ENCODE measurements at places on chromosomes 5 and 9.

GRCh38 chr5:152523964-152524363 lies 118.9 kb upstream of the NMUR2 start:
- no peak for DNase-seq

GRCh38 chr5:102218159-102218558 lies 77.9 kb downstream of the SLCO4C1 start:
- DNase-seq, result no peak

GRCh38 chr9:136389396-136389795 lies 10.6 kb downstream of the SNAPC4 start:
- no peak for DNase-seq

DNA sequence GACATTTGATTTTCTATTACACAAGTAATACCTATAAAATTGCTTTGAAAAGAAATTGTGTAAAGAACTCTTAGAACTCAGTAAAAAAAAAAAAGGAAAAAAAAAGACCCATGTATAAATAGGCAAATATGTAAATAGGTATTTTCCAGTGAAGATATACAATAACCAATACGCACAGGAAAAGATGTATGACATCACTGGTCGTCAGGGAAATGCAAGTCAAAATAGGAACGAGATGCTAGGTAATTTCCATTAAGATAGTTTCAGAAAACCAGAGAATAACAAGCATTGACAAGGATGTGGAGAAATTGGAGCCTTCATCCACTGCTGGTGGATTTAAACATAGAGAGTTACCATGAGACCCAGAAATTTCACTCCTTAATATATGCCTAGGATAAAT lies 708.8 kb downstream of the MTRR start:
- DNase-seq, result no peak

- DNase-seq, result no peak
Measured at GRCh38 chr5:140182803-140183367, 7.9 kb downstream of the CYSTM1 start.

- DNase-seq, result peak; percentile 77
Measured at GRCh38 chr9:96856363-96857286, 2.3 kb upstream of the ZNF782 start.

GRCh38 chr9:37936376-37936775 lies 32.4 kb upstream of the SLC25A51 start:
- no peak for DNase-seq

- DNase-seq, result no peak
Measured at GRCh38 chr5:38712391-38712790, 133.4 kb upstream of the OSMR start.

- no peak for DNase-seq
Measured at GRCh38 chr5:2052687-2053086, 170.0 kb upstream of the IRX4 start.

GRCh38 chr9:34957492-34958410 lies at the start of gene PHF24:
TSS of gene PHF24 (plus strand) at chr9:34958285. CDS start at chr9:34971299, 13,014 bp downstream.
- DNase-seq, result peak; percentile 4

DNA sequence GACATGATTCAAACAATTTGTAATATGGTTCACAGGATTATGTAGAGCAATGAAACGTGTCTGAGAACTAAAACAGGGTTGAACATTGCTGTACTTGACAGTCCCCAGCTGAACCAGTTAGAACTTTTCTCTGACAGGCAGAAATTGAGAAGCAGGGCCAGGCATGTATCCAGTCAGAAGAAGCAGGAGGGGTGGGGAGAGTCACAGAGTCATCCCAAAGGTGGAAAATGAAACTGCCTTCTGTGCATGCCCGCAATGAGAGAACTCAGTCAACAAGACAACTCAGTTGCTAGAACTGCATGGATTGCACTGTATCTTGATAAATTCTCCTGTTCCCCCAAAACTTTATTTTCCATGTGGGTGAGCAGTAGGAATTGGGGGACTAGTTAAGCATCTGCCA lies 72.9 kb upstream of the PRLR start:
- DNase-seq, result no peak

- DNase-seq, result no peak
Measured at GRCh38 chr5:112117551-112117950, 301.5 kb downstream of the EPB41L4A start.

GRCh38 chr5:112974901-112975300 lies 1.7 kb upstream of the DCP2 start:
- DNase-seq, result no peak

DNA sequence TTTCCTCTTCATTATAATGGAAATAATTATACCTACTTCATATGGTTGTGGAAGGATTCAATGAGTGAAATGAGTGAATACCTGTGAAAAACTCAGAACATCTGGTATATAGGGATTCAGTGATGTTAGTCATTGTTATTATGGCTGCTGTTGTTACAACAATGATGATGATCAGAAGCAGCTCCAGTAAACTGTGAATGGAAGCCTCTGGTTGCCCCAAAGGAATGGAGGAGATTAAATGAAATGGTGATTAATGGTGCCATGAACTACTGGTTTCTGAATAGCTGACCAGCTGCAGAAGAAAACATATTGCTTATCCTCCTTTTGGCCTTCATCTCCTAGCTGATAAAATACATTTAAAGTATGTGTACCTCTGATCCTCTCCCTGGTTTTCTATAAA lies 372.0 kb downstream of the ARHGEF28 start:
- no peak for DNase-seq

GRCh38 chr9:88464851-88465250 lies 70.1 kb upstream of the NXNL2 start:
- no peak for DNase-seq

DNA sequence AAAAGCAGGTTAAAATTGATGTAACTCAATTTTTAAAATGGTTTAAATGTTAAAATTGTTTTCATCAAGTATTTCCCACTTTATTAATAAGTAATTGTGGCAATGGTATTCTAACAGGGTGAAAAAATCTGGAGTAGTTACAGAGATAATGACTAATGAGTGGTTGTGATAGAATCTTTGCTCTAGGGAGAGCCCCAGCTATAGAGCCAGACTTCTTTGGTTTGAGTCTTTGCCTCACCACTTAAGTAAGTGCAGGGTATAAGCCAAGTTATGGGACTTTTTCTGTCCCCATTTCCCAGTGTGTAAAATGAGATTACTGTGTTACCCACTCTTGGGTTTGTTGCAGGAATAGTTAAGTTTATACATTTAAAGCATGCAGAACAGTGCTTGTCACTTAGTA lies 158.1 kb downstream of the FER start:
- DNase-seq, result no peak

DNA sequence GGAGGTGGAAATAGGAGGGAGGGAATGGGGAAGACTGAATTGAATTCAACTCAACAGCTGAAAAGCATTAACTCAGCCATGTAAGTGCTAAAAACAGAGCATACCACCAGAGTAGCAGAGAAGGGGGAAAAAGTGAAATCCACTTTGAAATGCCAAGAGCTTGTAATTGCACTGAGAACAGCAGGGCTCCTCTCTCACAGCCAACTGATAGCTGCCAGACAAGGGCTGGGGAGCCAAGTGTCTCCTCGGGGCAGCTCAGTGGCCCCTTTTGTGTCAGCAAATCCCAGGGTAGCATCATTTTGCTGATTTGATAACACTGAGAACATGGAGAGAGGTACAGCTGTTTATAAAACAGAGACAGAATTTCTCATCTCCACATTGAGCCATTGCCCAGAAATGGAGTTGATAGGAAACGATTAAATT lies 182.5 kb downstream of the FRMD3 start:
- DNase-seq, result no peak

DNA sequence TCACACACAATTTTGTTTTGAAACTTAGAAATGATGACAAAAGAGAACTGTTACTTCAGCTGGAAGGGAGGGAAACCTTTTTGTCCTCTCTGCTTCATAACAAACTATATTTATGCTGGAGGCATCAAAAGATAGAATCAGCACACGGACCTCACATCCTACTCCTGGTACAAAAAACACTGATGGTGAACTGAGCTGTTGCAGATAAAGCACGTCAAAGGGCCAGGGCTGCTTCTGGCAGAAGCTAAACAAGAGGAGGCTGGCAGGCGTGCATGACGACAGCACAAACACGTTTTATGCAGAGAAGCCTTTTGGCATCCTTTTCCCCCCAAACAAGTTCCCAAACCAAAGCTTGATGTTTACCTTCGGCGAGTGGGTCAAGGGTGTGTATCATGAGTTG lies 169.6 kb downstream of the SLC24A2 start:
- no peak for DNase-seq

GRCh38 chr5:14059810-14060209 lies 83.3 kb upstream of the TRIO start:
- DNase-seq, result no peak

DNA sequence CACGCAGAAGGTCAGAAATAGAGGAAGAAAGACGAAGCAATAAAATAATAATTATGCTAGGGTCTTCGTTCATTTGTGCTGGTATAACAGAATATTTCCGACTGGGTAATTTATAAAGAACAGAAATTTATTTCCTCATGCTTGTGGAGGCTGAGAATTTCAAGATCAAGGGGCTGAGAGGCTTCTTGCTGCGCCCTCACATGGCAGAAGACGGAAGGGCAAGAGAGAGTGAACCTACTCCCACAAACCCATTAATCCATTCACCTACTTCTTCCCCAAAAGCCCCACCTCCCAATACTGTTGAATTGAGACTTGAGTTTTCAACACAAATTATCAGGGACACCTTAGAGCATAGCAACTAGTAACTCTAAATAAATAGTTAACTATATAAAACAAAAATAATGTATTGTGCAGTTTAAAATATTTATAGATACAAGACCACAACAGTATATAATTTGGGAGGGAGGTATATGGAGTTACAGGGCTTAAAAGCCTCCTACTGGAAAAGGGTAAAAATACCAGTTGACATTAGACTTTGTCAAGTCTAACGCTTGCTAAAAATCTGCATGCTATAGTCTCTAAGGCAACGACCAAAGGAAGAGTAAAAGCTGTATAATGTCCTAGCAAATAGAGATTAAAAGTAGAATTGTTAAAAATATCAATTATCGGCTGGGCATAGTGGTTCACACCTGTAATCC lies 40.3 kb upstream of the NAA35 start:
- peak; percentile 49 for DNase-seq

- DNase-seq, result no peak
Measured at GRCh38 chr5:52148679-52149078, 639.0 kb upstream of the ITGA1 start.

DNA sequence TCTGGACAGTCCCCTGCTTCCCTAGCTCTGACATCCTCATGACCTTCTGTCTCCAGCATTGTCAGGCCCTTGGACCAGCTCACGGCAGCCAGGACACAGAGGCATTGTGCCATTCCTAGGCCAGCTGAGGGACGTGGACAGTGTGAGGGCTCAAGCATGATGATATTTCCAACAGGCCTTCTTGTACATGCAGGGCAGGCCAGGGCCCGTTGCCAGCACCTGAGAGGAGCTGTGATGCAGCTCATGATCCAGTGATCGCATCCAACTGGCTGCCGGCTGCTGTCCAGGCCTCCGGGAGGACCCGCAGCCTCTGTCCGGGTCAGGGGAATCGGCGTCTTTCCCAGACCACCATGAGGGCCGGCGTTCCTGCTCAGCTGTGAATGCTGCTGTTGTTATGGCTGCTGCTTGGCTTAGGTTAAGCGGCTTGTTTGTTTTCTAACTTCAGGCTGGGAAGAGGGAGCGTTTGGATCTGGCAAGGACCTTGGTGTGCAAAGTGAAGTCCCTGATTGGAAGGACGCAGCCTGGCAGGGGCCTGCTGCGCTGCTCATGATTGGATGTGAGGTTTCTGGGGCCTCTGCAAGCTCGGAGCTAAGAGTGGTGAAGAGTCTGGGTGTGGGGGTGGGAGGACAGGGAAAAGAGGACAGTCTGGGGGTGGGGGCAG lies 53.8 kb downstream of the PDZD2 start:
- DNase-seq, result no peak

GRCh38 chr9:3125602-3126405 lies 281.9 kb upstream of the PUM3 start:
- no peak for DNase-seq

DNA sequence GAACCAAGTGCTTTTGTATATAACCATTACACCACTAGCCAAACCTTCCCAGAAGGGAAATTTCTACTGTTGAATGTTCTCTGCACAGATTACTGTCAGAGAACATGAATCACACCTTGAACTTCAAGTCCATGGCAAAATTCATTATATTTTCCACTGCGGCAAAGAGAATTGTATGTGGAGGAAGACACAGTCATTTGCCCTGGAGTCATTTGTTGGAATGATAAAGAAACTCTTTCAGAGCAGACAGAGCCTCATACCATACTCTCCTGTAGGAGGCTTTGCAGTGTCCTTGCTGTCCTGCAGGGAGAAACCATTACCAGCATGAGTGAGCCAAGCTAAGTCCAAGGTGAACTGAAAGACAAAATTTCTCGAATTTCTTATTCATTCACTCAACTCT lies 369.0 kb downstream of the ARHGEF28 start:
- DNase-seq, result no peak

DNA sequence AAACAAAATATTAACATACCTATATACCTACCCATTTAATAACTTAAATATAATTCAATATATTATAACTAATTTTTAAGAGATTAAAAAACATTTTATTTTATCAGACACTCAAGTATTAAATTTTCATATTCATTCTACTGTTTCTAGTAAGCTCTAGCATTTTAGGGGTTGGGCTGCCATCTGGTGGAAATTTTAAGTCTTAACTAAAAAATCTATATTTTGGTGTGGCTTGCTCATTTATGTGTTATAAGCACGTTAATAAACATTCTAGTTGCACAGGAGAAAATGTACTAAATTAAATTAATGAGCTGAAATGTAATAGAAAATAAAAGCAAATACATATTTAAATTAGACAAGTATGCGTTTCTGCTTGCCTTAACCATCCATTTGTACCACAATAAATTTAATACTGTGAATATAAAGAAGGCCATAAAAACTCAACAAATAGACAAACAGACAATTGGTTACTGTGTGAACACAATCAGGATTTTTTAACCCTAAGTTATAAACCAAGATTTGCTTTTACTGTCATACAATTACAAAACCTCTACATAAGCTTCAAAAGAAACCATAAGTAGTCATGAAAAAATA lies 1728.3 kb upstream of the CDH9 start:
- no peak for DNase-seq

- DNase-seq, result no peak
Measured at GRCh38 chr9:28999057-28999456, 1425.8 kb upstream of the C9orf72 start.

DNA sequence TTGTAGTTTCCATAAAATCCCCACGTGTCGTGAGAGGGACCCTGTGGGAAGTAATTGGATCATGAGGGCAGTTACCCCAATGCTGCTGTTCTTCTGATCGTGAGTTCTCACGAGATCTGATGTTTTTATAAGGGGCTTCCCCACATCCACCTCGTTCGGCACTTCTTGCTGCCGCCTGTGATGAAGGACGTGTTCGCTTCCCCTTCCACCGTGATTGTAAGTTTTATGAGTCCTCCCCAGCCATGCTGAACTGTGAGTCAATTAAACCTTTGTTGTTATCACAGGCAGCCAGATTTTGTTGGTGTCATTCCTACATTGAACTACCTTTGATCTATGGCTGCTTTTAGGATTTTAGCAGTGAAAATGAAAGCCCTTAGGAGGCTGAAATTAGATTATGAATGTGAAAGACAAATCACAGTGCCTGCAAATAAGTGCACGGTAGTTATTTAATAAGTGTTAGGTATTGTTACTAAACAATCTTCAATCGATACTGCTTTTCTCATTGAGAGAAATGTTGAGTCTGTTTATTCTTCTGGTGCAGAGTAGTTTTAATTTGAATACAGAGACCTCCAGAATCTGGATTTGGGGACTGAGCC lies 68.0 kb upstream of the C6 start:
- no peak for DNase-seq

GRCh38 chr9:131036529-131037334 lies 27.8 kb downstream of the LAMC3 start:
- no peak for DNase-seq
